ENCODE measurements at places on chromosomes 2 and 18.

DNA sequence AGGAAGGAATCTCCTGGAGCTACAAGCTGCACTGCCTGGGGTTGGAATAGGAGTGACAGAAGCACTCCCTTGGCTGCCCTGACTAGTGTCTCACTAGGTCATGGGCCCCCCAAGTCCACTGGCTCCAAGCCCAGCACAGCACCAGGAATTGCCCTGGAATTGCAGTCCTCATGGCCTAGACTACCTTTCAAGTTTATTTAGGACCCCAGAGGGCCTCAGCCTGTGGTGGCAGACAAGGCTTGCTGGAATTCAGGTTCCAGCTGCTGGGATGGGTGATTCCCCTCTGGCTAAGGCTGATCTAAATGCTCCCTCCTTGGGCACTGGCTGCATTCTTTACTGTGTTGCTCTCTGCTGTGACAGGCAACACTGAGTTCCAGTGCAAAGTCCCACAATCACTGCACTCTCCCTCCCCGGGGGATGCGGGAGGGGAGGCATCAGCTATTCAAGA lies 14.0 kb downstream of the STRADB start:
- DNase-seq: no peak

DNA sequence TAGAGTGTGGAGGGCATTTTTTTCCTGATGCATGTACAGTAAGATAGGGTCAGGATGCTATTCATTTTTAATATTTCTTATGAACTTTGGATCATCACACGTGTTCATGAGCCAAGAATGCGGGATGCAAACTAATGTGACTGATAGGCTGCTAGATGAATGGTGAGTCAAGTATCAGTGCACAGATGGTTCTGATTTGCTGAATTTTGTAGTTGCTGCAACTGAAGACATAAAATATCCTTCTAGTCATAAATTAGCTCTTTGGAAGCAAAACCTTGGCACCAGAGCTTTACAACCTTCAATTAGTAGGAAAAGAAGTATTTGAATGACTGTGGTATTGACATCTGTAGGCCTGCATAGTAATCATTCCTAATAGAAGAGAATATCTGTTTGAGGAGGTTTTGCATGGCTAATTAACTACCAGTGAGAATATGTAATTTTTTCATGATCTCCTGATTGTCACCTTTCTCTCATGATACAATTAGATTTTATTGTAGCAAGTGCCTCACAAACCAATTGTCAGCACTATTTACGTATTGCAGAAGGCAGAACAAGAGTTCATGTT lies 94.0 kb downstream of the VRK2 start:
- DNase-seq: no peak

DNA sequence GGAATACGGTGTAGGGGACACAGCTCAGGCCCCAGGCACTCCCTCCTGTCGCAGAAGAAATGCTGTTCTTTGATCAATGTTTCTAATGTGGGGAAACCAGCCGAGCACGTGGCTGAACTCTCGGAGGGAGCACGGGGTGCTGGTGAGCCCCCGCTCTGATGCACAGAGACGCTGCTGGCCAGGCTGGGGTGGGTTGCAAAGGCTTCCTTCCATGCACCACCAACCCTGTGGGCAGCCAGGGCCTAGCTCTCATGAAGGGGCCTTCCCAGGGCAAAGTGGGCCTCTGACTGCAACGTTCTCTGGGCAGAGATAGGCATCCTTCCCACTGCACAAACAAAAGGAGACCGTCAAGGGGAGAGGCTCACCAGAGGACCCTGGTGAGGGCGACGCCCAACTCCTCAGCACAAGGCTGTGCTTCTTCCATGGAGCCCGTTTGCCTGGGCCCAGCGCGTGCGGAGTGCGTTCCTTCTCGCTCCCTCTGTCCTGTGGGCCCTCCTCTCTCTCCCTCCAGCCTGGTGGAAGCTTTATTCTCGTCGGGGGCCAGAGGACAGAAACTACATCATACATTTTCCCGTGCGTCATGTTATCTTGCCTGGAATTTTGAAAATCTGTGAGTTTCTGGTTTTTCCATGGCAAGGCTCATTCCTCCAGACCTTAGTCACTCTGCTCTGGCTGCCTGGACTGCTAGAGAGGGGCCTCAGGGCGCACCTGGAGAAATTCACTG lies 61.1 kb upstream of the SP3 start:
- no peak for DNase-seq

- no peak for DNase-seq
These were observed 75.4 kb downstream of the SFXN5 start for GRCh38 chr2:72996117-72996502.

GRCh38 chr2:171735991-171736710 lies 48.9 kb downstream of the DYNC1I2 start:
- DNase-seq: no peak

DNA sequence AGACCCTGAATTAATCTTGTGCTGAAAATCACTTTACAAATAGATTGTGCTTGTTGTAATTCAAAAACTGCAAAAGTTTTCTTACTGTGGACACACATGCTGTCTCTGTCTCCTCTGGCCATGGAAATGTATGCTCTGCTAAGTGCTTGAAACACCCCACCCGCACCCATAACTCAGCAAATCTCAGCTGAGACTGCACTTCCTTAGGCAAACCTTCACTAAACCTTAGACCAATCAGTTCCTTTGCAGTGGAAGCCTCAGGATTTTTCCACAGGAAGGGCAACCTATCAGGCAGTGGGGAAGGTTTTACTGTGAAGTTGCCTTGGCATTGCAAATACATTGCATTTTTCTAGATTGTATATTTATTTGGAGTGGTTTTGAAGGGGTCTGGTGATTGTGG lies 62.2 kb upstream of the PLA2R1 start:
- DNase-seq: no peak

DNA sequence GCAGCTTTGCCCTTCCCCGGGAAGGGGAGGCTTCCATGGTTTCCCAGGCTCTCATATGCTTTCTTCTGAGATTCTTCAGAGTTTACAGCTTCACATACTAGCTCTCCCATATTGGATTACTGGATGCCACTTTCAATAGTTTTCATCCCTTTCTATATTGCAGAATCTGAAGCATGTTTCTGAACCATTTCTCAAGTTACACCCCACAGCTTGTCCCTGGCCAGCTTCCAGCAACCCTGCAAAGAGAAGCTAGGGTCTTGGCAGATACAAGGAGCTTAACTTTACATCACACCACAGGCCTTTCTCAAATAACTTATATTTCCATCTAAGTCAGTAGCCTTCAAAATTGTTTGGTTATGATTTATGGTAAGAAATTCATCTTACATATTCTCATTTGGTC lies 39.6 kb downstream of the LHCGR start:
- DNase-seq: no peak

DNA sequence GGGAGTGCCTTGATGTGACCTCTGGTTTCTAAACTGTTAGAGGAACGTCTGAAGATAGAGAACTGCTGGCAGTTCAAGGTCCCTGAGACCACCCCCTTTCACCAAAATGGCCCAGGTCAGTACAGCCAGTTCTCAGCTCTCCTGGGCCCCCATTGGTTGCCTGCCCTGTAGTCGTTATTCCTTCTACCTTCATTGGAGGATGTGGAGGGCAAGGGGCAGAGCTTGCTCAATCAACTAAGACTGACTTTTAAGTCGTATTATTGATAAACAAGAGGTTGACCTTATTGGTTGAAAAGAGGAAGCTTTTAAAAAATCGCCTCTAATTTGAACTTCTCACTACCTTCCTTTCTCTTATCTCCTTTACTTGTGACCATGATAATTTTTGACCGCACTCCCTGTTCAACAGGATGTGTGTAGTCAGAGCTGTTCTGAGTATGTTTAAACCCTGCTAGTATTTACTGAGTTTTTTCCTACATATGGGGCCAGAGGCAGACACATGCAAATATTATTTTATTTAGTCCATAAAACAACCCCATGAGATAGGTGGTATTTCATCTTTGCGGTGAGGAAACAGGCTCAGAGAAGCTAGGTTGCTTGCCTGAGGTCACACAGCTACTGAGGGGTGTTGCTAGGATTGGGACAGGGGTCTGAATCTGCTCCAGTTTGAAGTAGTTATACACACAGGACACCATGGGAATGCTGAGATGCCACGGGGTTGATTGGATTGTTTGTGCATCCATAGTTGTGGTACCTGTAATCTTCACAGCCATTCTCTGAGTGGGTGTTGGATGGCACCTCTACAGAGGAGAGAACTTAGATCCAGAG lies 65.9 kb downstream of the TMEM247 start:
- DNase-seq: no peak

DNA sequence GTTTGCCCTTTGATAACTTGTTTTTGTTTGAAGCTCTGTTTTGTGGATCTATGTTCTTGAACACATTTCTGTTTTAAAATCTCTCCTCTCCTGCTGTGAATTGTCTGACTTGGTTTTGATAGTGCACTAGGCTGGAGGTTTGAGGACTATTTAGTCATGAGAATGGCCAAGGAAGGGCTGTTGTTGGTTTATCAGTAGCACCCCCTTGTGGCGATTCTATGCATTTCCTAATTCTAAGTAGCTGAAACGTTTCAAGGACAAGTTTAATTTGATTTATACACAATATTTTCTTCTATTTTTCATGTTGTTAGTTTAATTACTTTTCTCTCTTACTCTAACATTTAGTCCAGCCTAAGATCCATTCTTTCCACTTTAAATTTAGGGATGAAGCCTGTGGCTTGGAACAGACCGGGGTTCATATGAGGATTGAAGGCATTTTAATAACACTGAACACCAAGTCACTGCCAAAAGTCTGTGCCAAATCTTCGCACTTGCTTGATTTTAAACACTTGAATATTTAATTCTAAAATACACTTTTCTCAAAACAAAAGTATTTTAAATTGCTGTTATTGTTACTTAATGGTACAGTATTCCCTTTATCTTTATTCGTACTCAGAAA lies 166.0 kb downstream of the SOCS6 start:
- no peak for DNase-seq

DNA sequence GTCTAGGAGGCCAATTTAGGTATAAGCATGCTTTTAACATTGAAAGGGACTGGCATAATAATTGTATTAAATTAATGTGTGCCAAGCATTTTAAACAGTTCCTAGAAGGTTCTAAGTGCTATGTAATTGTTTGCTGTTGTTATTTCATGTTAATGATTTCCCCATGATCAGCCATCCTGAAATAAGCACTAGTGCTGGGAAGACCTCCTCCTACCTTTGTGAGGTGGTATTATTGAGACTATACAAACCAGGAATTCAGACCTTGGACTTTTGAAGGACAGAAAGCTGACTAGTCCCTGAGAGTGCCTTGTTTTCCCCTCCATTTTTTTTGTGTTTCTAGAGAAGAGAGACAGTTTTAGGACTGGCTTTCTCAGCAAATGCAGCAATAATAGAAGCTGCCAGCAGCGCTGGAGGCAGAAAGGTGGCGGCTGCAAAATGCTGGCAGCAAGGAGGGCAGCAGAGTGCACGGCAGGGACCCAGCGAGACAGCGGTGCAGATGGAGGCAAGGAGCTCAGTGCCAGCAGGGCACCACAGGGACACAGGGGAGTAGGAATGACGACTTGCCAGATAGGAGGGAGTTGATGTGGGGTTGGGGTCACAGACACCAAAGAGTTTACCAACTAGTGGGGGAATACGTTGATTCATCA lies 25.3 kb downstream of the NABP1 start:
- no peak for DNase-seq

- DNase-seq: no peak
These were observed 30.9 kb upstream of the DNMT3A start for GRCh38 chr2:25372405-25373268.

GRCh38 chr2:237345891-237346640 lies 67.9 kb downstream of the COL6A3 start:
- no peak for DNase-seq

- DNase-seq: no peak
These were observed 37.3 kb downstream of the GREB1 start for GRCh38 chr2:11571170-11571569.

- DNase-seq: no peak
These were observed 47.0 kb downstream of the FAM168B start for GRCh38 chr2:131046028-131046917.

GRCh38 chr2:196142825-196143224 lies 28.6 kb downstream of the STK17B start:
- no peak for DNase-seq

- no peak for DNase-seq
These were observed 37.6 kb downstream of the HJURP start for GRCh38 chr2:233816771-233817170.

DNA sequence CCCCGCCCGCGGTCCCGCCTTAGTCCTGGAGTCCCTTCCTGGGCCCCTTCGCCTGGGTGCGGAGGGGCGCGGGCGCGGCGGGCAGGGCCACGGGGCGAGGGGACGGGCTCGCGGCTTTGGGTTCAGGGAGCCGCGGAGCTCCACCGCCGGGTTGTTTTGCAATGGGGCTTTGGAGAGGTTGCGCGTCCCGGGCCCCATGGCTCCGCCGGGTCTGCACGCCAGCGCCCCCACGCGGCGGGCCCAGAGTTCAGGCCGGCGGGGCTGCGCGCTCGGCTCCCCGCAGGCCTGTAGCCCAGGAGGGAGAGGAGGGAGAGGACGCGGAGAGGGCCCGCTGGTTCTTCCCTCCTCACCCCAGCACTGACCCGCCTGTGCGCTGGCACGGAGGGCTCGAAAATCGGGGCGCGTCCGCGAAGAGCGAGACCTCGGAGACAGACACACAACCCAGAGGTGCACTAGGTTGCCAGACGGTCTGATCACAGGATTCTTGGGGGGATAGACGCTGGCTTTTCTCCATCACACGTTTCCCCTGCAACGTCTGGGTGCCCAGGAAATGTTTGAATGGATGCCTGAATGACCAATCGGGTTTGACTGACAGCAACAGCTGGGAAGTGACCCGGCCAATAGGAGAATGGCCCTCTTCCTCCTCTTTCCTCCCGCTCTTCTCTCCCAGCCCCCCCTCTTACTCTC lies 4.9 kb upstream of the SIX2 start:
- no peak for DNase-seq

GRCh38 chr2:176789751-176790150 lies 422.8 kb upstream of the HNRNPA3 start:
- no peak for DNase-seq

GRCh38 chr2:239308661-239309397 lies 92.0 kb downstream of the HDAC4 start:
- DNase-seq: no peak

DNA sequence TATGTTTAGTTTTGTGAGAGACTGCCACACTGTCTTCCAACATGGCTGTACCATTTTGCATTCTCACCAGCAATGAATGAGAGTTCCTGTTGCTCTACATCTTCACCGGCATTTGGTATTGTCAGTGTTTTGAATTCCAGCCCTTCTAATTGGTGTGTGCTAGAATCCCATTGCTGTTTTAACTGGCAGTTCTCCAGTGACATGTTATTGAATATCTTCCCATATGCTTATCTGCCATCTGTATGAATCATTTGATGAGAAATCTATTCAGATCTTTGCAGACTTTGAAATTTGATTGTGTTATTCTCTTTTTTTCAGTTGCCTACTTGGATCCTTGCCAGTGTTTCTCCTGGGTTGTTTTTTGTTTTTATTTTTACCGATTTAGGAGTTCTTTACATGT lies 99.0 kb downstream of the SNTG2 start:
- no peak for DNase-seq

DNA sequence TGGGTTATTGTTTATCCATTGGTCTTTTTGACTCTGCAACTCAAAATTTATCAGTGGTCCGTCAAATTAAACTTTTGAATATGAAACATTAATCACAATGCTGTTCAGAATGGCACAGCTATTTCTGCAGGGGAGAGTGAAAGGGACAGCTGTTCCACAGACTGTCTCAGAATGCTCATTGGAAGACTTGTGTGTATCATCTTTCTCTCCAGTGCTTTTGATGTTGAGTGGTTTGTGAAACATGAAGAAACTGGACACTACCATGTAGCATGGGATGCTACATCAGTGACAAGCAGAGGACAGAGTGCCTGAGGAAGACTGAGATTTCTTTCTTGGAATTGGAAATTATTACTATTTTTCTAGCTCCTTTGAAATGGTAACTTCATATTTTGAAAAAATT lies 115.7 kb downstream of the PLCL1 start:
- no peak for DNase-seq

All from stimulated activated CD8-positive, alpha-beta memory T cell treated with anti-CD3 and anti-CD28 coated beads, Interleukin-15, amount 100 ng/mL, for 24 hours (primary cell).